ENCODE measurements at places on chromosomes 6 and 20.

DNA sequence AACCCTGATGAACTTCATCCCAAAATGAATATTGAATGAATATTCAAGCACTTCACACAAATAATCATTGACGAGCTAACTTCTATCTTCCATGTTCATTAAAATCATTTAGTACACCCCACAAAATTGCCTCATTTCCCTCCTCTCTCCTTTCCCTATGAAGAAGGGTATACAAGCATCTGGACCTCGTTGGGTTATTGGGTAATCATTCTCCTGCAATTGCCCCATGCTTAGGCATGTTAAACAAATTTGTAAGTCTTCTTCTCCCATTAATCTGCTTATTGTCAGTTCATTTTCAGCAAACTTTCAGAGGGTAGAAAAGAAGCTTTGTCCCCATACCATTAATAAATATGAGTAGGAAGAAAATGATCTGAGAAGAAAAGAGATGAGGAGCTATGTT is 27.6 kb downstream of the PRKN start:
- no peak for DNase-seq

- no peak for DNase-seq
These were observed 54.4 kb downstream of the PERP start for GRCh38 chr6:138052783-138053182.

GRCh38 chr6:136405420-136406029 is 115.9 kb upstream of the BCLAF1 start:
- DNase-seq = no peak

- DNase-seq = peak; percentile 16
These were observed 11.6 kb downstream of the TTBK1 start for GRCh38 chr6:43254846-43255245.

- no peak for DNase-seq
These were observed 6.8 kb downstream of the CDKN1A start for GRCh38 chr6:36685166-36685924.

GRCh38 chr6:30192076-30192475 is 21.1 kb downstream of the TRIM26 start:
- no peak for DNase-seq

Measured in 8988T (cell line).